B cell (primary cell): ENCODE measurements at places on chromosomes 1 and 21. TPM values are rescaled to one million over a fixed set of nuclear protein-coding genes. Genes with fewer than 3 reads are reported as not detected.

GRCh38 chr21:34612557-34612956 is 2.4 kb downstream of the RCAN1 start:
- DNase-seq = no peak

HTR6 gene
- not detected in 2 replicates for total RNA-seq

DNA sequence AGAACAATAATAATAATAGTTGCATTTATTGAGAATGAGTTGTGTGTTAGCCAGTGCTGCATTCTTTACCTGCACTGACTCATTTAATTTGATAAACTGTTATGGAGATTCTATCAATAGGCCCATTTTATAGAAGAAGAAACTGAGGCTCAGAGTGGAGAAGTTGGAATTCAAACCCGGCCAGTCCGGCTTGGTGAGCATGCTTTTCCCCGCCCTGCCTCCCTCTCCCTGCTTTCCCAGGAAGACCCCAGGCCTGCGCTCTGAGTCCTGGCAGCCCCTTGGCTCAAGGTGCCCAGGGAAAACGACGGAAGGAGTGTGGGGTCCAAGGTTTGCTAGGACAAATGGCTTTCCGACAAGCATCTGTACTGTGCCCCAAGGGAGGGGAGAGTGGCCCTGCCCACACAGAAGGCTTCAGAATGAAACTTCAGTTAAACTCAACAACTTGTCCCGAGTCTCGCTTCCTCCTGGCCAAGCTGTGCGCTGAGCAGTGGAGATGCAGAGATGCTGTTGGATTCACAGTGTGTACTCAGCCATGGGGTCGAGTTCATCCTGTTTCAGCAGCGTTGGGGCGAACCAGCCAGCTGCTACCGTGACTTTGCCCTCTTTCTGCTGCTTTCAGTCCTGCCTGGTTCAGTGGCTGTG is 23.3 kb upstream of the PADI6 start:
- no peak for DNase-seq

- DNase-seq = no peak
Measured at GRCh38 chr1:162709870-162710269, 77.6 kb downstream of the DDR2 start.

GRCh38 chr1:80248886-80249285 is 1242.4 kb upstream of the ADGRL4 start:
- no peak for DNase-seq

DNA sequence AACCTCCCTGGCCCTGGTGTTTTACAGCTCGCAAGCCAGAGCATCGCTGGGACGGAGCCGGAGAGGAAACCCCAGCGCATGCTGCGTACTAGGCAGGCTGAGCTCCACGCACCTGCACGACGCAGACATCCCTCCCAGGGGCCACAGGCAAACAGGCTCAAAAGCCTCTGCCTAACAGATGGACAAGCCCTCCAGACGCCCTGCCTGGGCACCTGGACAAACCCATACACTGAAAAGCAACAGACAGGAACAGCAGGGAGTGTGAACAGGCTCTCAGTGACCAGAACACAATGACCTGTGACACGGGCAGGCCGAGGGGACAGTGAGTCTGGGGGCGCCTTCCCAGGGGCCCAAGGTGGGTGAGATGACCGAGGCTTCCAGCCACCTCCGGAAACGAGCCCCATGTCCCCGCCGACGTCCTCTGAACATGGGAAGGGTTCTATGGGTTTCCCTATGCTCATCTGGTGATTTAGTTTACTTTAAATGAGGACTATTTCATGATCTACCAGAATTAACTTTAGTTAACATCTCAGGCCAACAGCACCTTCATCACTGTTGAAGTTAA is 40.3 kb downstream of the NPHP4 start:
- DNase-seq = no peak

CRYAA gene
- total RNA-seq = not detected in 2 replicates

GRCh38 chr21:46667741-46668380 is 32.4 kb downstream of the PRMT2 start:
- no peak for DNase-seq
